Right renal pelvis (tissue), 4 donors: ENCODE measurements at places on chromosomes 12 and 14. TPM values are rescaled to one million over a fixed set of nuclear protein-coding genes. Genes with fewer than 3 reads are reported as not detected.

KRT85 gene
- polyA plus RNA-seq: not detected

CFAP54 gene
- polyA plus RNA-seq: 2.4 TPM

UNC79 gene
- 0.99 TPM for polyA plus RNA-seq

FAM186B gene
- polyA plus RNA-seq: 1.1 TPM

LIN52 gene
- polyA plus RNA-seq: 19.3 TPM

LRP1-AS gene
- not detected for polyA plus RNA-seq

IL31 gene
- polyA plus RNA-seq: not detected

RPGRIP1 gene
- polyA plus RNA-seq: 0.64 TPM

ARMH4 gene
- polyA plus RNA-seq: 90.0 TPM

KLRC2 gene
- not detected for polyA plus RNA-seq

BRMS1L gene
- 21.0 TPM for polyA plus RNA-seq

PLEKHD1 gene
- 4.8 TPM for polyA plus RNA-seq

FAR2 gene
- 38.2 TPM for polyA plus RNA-seq

C14orf39 gene
- 0.36 TPM for polyA plus RNA-seq

SLC35E3 gene
- 18.0 TPM for polyA plus RNA-seq

SPIC gene
- polyA plus RNA-seq: not detected

RAB21 gene
- polyA plus RNA-seq: 73.7 TPM

TAS2R10 gene
- 1.2 TPM for polyA plus RNA-seq

DDX11 gene
- 32.6 TPM for polyA plus RNA-seq

GLI1 gene
- polyA plus RNA-seq: 17.2 TPM

BCL11B gene
- polyA plus RNA-seq: 2.3 TPM

PPP1R36 gene
- 0.90 TPM for polyA plus RNA-seq

GAS2L3 gene
- 19.7 TPM for polyA plus RNA-seq

DDX24 gene
- polyA plus RNA-seq: 161 TPM

ESRRB gene
- polyA plus RNA-seq: 8.0 TPM

HHIPL1 gene
- polyA plus RNA-seq: 1.7 TPM

ZBTB39 gene
- 13.7 TPM for polyA plus RNA-seq

TMEM121 gene
- polyA plus RNA-seq: 7.4 TPM

TRHDE gene
- 26.4 TPM for polyA plus RNA-seq

SLC39A5 gene
- polyA plus RNA-seq: 57.5 TPM

SERPINA4 gene
- 1.4 TPM for polyA plus RNA-seq

TRPV4 gene
- 13.5 TPM for polyA plus RNA-seq

SLCO1B1 gene
- not detected for polyA plus RNA-seq

CDCA4 gene
- 21.4 TPM for polyA plus RNA-seq

ADCY4 gene
- 19.8 TPM for polyA plus RNA-seq

VPS37B gene
- polyA plus RNA-seq: 26.0 TPM

EPYC gene
- polyA plus RNA-seq: not detected

ZNF385A gene
- polyA plus RNA-seq: 11.7 TPM

KRT5 gene
- polyA plus RNA-seq: 0.28 TPM

TSHR gene
- polyA plus RNA-seq: not detected

GPRC5D gene
- 0.75 TPM for polyA plus RNA-seq

CIROP gene
- polyA plus RNA-seq: not detected

PABPN1 gene
- polyA plus RNA-seq: 250 TPM

AHSA1 gene
- polyA plus RNA-seq: 237 TPM

AKAP6 gene
- 3.2 TPM for polyA plus RNA-seq

GPR135 gene
- 4.4 TPM for polyA plus RNA-seq

RPL10L gene
- not detected for polyA plus RNA-seq

LBHD2 gene
- polyA plus RNA-seq: not detected

NFATC4 gene
- 60.9 TPM for polyA plus RNA-seq

FAM90A1 gene
- polyA plus RNA-seq: 1.3 TPM

TMTC1 gene
- 28.5 TPM for polyA plus RNA-seq
